Caki2 (cell line): ENCODE measurements at places on chromosomes 12 and 14. TPM values are rescaled to one million over a fixed set of nuclear protein-coding genes. Genes with fewer than 3 reads are reported as not detected.

DNA sequence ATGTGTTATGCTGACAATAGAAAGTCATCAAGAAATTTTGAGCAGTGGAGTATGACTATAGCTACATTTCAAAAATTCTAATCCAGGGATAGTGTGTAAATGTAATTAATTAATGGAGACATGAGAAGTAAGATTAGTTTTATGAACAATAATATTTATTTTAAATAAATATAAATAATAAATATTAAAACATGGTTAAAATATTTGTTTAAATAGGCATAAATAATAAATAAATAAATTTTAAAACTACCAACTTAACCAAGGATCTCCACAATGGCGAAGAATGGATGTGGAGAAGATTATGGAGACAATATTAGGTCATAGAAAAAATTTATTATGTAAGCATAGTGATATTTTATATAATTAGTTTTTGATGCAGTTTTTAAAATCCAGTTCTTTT lies 588.2 kb upstream of the NOVA1 start:
- DNase-seq = no peak

The OLR1 gene
- total RNA-seq = not detected in 2 replicates

The GPR135 gene
- 0.71 TPM in 1 of 2 replicates, not detected in the other for total RNA-seq

The KRT71 gene
- total RNA-seq = not detected in 2 replicates

The C12orf54 gene
- not detected in 2 replicates for total RNA-seq

DNA sequence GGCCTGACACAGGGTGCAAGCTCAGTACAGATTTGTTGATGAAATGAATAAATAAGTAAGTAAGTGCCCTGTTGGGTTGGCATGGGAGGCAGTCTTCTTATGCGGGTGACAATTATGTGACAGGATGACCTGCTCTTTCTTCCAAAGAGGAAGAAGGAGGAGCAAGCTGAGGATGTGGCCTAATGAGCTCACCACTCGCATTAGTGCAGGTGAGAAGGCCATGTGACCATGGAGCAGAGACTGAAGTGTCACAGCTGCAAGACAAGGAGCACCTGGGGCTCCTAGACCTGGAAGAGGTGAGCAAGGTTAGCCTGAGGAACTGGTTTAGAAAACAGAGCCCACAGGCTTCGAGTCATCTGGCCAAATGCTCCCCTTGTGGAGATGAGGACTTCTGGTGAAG lies 34.9 kb downstream of the LRTM2 start:
- DNase-seq = no peak

DNA sequence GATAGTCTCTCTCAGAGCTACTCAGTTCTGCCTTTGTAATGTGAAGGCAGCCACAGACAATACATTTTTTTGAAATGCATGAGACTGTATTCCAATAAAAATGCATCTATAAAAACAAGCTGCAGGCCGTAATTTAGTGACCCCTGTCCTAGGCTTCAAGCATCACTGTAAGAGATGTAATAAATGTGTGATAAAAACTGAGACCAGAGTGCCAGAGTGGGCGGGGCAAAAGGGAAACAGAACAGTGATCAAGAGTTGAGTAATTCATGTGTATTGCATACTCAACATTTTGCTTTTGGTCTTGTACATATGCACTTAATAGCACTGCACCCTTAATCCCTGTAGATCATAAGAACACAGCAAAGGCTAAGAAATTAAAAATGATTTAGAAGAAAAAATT lies 743.5 kb downstream of the DIO2 start:
- no peak for DNase-seq
